ENCODE measurements at places on chromosomes 4 and X.
A peak's percentile ranks its signal among the peaks of the same experiment; 100 is the strongest.

DNA sequence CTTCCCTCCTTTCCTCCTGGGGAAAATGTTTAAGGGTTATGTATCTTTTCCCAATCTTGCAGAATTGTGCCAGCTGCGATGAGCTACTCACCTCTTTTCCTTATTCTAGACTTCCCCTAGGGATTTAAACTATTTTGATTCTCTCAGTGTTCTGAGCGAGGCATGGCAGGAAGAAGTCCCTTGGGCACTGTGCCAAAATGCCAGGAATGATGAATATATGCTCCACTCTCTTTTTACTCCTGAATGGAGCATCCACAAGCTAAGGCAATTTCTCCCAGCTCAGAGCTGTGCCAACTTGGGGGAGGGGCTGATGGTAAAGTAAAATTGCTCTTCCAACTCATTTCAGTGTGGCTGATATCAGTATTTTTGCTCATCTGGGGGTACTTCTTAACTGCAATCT lies 4.0 kb upstream of the C4orf17 start:
- peak; percentile 11 for DNase-seq

DNA sequence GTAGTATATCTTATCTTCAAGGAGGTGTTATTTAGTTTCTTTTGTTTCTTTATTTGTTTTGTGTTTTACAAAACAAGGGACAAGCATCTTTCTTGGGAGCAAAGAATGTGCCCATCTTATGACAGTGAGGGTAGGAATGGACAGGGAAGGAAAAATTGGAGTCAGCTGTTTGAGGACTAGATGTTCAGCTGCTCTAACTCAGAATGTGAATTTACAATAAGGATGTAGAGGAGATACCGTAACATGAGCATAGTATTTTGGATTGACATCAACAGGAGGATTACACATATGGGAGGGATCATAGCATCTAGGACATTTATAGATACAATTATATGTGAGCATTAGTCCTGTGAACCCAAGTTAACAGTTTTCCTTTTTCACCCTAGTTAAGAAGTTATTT lies 89.0 kb upstream of the GK2 start:
- DNase-seq: no peak

- no peak for DNase-seq
Measured at GRCh38 chrX:52558140-52558539, 41.3 kb upstream of the XAGE1B start.

- no peak for DNase-seq
Measured at GRCh38 chrX:9205599-9206223, 171.8 kb upstream of the FAM9B start.
